ENCODE measurements at places on chromosomes 7 and 10. TPM values are rescaled to one million over a fixed set of nuclear protein-coding genes. Genes with fewer than 3 reads are reported as not detected.

The EN2 gene
- total RNA-seq = not detected

The ARHGAP12 gene
- 2.4 TPM for total RNA-seq

The ERVW-1 gene
- not detected for total RNA-seq

The STAG3 gene
- total RNA-seq = 25.0 TPM

The SUFU gene
- 11.6 TPM for total RNA-seq

The SFTPA2 gene
- total RNA-seq = not detected

The DLX6 gene
- total RNA-seq = not detected

The EGFR gene
- total RNA-seq = 0.10 TPM

- H3K4me3 ChIP-seq = peak overlapping the region; percentile 68
- H3K27me3 ChIP-seq = peaks cover 2% of the 10 kb centered on the region
- DNase-seq = peak; percentile 79
- H3K4me1 ChIP-seq = peaks cover 7% of the 10 kb centered on the region
- peaks cover 3% of the 10 kb centered on the region for H3K36me3 ChIP-seq
- peak overlapping the region; percentile 95 for H3K27ac ChIP-seq
Observed at GRCh38 chr10:13787015-13787421, 200.3 kb downstream of the PRPF18 start.

DNA sequence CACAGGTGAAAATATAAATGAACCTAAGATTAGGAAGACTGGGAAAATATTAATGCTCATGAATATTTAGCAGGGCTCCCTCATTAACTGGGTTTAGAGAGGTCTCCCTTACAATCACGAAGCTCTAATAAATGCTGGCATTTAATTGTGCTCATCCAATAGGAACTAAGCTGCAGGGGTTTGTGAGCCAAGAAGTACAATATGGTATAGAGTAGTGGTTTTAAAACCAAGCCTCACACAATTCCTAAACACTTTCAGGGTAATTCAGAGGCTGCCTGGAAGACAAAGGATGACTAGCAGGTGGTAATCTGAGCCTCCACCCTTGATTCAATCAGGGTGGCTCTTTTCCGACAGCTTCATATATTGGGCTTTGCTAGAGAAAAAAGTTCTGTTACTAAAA lies 103.3 kb downstream of the GPAM start:
- no peak overlapping the region for H3K27ac ChIP-seq
- no peak overlapping the region for H3K4me3 ChIP-seq
- no peaks in the 10 kb centered on the region for H3K4me1 ChIP-seq
- peaks cover 1% of the 10 kb centered on the region for H3K27me3 ChIP-seq
- H3K36me3 ChIP-seq = no peaks in the 10 kb centered on the region

DNA sequence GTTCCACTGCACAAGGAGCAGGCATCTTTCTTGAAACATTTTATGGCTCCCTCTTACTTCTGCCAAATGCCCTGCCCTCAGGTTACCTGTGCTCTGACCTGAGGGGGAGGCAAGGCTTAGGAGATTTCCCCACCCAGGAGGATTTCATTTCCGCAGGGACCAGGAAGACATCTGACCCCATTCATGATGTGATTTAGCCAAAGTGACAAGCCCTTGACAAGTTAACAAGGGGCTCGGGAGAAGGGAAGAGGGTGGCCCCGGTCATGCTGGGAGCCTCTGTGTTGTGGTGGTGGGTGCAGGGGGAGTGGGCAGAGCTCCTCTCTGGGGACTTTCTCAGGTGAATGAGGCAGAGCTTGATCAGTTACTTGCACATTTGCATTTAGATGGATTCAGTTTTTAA lies 18.9 kb downstream of the GIMAP5 start:
- peaks cover 50% of the 10 kb centered on the region for H3K4me1 ChIP-seq
- peaks cover 3% of the 10 kb centered on the region for H3K27me3 ChIP-seq
- H3K4me3 ChIP-seq = peak overlapping the region; percentile 70
- H3K27ac ChIP-seq = peak overlapping the region; percentile 90
- DNase-seq = no peak

GRCh38 chr7:99447943-99448342 lies 9.2 kb downstream of the CPSF4 start:
- H3K4me1 ChIP-seq = peaks cover 5% of the 10 kb centered on the region
- no peak overlapping the region for H3K4me3 ChIP-seq
- DNase-seq = no peak
- H3K27me3 ChIP-seq = no peaks in the 10 kb centered on the region
- peaks cover 44% of the 10 kb centered on the region for H3K36me3 ChIP-seq

DNA sequence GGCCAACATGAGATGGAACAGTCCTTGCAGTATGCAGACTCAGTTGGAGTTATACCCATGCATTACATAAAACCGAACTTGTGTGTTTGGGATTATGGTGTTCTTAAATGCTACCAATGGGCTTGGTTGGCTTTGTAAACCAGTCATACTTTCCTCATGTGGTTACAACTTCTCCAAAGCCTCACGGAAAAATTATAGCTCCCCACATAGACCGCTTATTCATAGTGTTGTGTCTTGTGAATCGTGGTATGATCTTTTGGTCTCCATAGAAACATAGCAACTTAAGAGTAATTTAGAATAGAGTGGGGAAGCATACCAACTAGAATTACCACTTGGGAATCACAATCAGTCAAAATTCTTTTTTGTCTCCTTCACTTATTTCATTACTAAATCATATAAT lies 112.3 kb upstream of the FZD1 start:
- H3K4me3 ChIP-seq = no peak overlapping the region
- H3K36me3 ChIP-seq = no peaks in the 10 kb centered on the region
- no peaks in the 10 kb centered on the region for H3K27me3 ChIP-seq
- no peak for DNase-seq
- no peaks in the 10 kb centered on the region for H3K4me1 ChIP-seq
- H3K27ac ChIP-seq = no peak overlapping the region

GRCh38 chr7:106029941-106030340 lies 66.9 kb downstream of the CDHR3 start:
- H3K36me3 ChIP-seq = no peaks in the 10 kb centered on the region
- peaks cover 5% of the 10 kb centered on the region for H3K4me1 ChIP-seq
- no peak overlapping the region for H3K27ac ChIP-seq
- H3K27me3 ChIP-seq = peaks cover 40% of the 10 kb centered on the region
- DNase-seq = no peak

DNA sequence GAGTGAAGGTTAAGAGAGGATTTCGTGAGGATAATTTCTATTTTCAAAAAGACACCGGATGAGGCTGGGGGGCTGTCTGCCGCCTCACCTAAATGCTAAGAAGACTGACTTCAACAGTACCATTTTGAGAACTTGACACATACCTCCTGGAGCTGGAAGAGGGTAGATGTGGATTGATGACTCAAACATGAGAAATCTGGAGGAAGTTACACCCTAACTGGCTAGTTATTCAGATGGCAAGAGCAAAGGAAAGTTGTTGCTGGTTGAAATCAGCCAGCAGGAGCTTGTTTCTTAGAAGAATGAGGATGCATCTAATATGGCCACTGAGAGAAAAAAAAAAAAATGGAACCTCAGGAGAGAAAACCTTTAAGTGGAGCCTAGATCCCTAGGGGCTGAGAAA lies 76.2 kb upstream of the KIAA1217 start:
- H3K27me3 ChIP-seq = peaks cover 1% of the 10 kb centered on the region
- no peak overlapping the region for H3K4me3 ChIP-seq
- H3K36me3 ChIP-seq = no peaks in the 10 kb centered on the region
- no peaks in the 10 kb centered on the region for H3K4me1 ChIP-seq
- H3K27ac ChIP-seq = no peak overlapping the region
- DNase-seq = no peak

GRCh38 chr7:46178661-46179060 lies 257.6 kb upstream of the IGFBP3 start:
- no peak for DNase-seq
- no peak overlapping the region for H3K27ac ChIP-seq
- no peaks in the 10 kb centered on the region for H3K27me3 ChIP-seq
- no peak overlapping the region for H3K4me3 ChIP-seq
- no peaks in the 10 kb centered on the region for H3K4me1 ChIP-seq

DNA sequence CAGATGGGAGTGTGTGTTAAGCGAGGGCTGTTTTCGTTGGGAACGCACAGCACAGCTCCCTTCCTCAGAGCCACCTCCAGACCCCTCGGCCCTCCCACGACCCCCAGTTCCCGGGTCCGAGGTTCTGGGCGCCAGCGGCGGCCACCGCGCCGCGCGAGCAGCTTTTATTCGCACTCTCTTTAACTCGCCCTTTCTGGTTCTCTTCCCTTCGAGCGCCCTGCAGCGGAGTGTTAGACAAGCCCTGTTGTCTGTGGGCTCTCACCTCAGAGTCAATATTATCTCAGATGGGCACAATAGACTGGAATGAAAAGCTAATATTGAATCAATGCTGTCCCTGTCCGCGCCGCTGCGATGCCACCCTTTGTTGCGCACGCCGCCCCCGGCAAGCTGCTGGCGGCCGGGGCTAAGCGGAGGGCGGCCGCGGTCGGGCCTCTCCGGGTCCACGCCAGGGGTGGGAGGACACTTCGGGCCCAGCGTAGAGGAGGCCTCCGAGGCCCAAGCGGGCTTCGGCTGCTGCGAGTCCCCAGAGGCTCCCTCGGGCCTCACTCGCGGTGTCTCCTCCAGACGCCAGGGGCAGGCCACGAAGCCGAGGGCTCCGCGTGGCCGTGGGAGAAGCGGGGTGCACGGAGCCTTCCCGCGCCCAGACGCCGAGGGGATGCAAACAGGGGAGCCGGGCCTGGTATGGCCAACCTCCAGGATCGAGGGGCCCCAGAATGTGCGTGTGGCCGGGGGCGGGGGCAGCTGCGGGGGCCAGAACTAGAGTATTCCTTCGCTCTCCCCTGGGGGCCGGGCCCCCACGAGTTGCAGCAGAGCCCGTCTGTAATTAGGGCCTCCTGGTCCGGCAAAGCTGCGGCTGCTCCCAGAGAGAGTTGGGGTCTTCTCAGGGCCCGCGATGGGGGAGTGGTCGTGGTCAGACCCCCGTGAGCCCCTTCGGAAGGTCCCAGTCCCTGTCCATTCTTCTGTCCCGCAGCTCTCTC lies 7.9 kb upstream of the EMX2 start:
- no peaks in the 10 kb centered on the region for H3K4me1 ChIP-seq

DNA sequence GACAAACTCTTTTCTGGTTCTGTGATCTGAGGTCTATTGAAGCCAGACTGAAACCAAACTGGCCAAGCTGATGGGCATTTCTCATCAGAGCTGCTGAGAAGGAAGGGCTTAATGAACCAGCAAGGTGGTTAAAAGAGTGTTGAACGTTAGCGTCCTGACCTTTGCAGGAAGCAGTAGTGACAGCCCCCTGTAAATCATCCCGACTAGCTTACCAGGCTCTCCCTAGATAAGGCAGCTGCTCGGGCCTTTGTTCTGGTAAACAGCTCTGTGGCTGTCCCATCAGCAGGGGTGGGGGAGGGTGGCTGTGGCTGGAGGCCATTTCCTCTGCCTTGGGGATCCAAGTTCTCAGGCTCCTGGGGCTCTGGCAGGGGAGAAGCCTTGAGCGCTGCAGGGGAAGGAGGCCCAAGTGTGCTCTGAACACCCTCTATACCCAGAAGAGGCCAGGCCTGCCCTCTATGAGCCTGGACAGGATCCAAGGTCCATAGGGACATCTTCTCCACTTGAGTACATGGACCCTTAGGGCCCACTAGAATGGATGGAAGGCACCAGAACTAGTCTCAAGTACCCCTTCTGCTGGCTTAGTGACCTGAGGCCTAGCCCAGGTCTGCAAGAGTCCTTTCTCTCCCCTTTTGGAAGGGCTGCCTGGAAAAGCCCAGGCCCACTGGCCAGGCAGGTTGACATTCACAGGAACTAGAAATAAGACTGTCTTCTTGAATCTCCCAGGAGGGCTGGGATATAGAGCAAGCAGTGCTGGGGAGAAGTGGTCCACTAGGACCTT lies 134.6 kb downstream of the ARHGAP22 start:
- no peak for DNase-seq
- H3K27ac ChIP-seq = no peak overlapping the region
- no peak overlapping the region for H3K4me3 ChIP-seq
- H3K36me3 ChIP-seq = no peaks in the 10 kb centered on the region
- H3K4me1 ChIP-seq = no peaks in the 10 kb centered on the region
- H3K27me3 ChIP-seq = peaks cover 4% of the 10 kb centered on the region

- DNase-seq = no peak
- H3K4me1 ChIP-seq = peaks cover 64% of the 10 kb centered on the region
- H3K36me3 ChIP-seq = peaks cover 29% of the 10 kb centered on the region
- H3K27ac ChIP-seq = peak overlapping the region; percentile 92
- peak overlapping the region; percentile 94 for H3K4me3 ChIP-seq
- H3K27me3 ChIP-seq = no peaks in the 10 kb centered on the region
Observed at GRCh38 chr7:143287339-143287934, 714 bp upstream of the CASP2 start.

DNA sequence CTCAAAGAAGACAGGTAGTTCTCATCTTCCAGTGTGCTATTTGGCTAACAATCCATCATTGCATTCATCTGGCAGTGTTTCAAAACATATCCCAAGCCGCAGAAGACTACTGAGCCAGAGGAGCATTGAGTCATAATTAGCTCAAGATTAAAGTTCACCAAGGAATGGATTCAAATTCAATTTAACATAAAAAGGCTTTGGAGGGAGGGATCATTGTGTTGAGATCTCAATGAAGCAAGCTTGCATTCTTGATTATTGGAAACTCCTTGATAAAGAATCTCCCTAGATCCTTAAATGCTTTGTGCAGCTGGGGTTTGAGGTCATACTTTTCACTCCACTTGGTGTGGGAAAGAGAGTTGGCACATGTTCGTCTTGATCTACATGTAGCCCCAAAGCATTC lies 142.8 kb upstream of the SEMA3A start:
- no peaks in the 10 kb centered on the region for H3K36me3 ChIP-seq
- no peak for DNase-seq
- peaks cover 5% of the 10 kb centered on the region for H3K27me3 ChIP-seq
